ENCODE measurements at places on chromosomes 2 and 18. TPM values are rescaled to one million over a fixed set of nuclear protein-coding genes. Genes with fewer than 3 reads are reported as not detected.

- no peak for ATAC-seq
Observed at GRCh38 chr2:3354986-3355385, 22.6 kb downstream of the EIPR1 start.

- ATAC-seq: no peak
Observed at GRCh38 chr2:233384811-233385488, 30.7 kb downstream of the DGKD start.

GRCh38 chr18:78579854-78580577 is 399.6 kb upstream of the SALL3 start:
- ATAC-seq: no peak

Gene TSPYL6
- total RNA-seq: 0.31 TPM

Gene TMEM169
- total RNA-seq: 0.67 TPM

- ATAC-seq: no peak
Observed at GRCh38 chr2:231347638-231348037, 47.9 kb upstream of the B3GNT7 start.

Gene GDF7
- 12.5 TPM for total RNA-seq

DNA sequence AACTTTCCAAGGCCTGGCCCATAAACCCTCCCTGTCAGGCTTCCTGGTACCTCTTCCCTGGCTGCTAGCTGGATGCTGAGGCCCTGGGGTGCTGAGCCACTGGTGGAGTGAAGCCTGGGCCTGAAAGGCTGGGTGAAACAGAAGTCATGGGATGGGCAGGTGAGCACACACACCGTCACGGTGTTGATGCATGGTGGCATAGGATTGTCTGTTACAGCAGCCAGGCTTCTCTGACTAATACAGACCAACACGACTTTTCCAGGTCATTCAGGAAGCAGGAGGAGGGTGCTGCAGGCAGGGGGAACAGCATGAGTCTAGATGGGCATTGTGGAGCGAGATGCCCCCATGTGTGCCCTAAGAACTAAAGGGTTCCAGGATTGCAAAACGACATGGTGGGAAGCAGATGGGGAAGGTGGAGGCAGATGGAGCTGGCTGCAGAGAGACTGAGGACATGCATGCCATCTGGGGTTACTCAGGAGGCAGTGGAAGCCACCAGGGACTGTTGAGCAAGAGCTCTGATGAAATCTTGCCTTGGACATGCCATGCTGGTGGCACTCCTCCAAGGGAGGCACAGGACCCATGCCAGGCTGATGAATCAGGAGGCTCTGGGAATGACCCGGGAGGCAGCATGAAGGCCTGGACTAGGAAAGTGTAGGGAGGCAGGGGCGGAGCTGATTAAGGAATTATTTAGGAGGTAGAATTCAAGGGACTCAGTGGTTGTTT is 480.9 kb downstream of the TSN start:
- no peak for ATAC-seq

DNA sequence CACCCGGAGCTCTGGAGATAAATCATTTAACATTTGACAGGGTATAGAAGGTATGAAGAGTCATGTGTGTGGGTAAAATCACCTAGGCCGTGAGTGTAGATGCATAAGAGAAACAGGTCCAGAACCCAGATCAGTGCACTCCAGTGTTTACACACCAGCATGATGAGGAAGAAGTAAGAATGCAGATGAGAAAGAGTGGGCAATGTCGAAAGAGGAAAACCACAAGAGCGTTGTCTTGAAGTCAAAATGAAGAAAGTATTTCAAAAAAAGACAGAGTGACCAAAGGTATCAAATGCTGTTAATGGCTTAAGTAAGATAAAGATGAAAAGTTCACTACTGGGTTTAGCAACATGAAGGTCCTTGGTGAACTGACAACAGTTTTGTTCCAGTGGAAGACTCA is 32.0 kb upstream of the PLB1 start:
- ATAC-seq: no peak

GRCh38 chr2:120275617-120276400 is 23.2 kb downstream of the RALB start:
- ATAC-seq: no peak

Gene LAMA1
- total RNA-seq: 0.40 TPM

DNA sequence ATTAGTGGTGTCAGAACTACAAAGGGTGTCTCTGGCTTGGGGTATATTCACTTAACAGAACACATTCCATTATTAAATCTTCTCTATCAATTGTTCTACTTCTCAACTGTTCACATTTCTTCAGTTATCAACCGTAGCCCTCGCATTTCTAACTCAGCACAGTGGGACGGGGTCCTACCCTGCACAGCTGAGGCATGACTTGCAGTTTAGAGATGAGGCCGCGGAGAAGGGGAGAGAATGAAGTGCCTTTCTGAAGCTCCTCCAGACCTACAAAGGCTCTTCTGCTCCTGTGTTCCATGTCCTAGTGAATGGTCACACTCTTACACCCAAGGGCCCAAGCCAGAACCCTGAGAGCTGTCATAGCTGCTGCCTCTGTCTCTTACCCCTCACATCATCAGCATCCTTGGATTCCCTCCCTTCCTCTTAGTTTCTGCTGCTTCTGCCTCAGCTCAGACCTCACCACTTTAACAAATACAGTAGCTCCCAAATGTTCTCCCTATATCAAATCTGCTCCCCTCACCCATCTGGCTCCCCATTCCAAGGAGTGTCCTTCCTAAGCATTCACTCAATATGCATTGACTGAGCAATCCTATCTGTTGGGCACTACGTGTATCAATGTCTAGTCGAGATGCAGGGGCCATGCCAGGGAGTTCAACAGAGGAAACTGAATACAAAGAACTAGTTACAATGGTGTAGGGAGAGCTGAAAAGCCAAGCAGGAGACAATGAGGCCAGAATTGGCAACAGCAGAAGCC is 34.3 kb upstream of the MRPL19 start:
- no peak for ATAC-seq

DNA sequence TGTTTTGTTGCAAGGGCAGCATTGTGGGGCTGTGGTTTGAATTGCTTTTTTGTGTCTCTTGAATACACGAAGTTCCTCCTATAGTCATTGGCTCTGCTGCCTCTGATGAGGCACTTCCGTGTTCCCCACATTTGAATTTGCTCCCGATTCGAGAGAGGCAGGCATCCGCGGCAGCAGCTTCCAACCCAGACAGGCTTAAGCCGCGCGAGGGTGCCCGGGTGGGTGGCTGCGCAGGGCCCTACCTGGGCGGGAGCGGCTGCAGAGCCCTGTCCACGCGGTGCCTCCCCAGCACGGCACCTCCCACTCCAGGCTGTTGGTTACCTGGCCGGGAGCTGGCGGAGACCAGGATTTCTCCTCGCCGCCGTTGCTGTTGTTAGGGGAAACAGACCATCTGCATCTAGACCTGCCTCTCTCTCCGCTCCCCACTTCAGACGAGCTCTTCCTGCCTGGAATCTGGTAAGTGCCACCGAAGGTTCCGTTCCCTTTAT is 151.3 kb downstream of the NEDD4L start:
- peak; percentile 62 for ATAC-seq

Gene IL18R1
- total RNA-seq: 14.9 TPM
